T-helper 17 cell (primary cell): ENCODE measurements at places on chromosomes 2 and 18.

DNA sequence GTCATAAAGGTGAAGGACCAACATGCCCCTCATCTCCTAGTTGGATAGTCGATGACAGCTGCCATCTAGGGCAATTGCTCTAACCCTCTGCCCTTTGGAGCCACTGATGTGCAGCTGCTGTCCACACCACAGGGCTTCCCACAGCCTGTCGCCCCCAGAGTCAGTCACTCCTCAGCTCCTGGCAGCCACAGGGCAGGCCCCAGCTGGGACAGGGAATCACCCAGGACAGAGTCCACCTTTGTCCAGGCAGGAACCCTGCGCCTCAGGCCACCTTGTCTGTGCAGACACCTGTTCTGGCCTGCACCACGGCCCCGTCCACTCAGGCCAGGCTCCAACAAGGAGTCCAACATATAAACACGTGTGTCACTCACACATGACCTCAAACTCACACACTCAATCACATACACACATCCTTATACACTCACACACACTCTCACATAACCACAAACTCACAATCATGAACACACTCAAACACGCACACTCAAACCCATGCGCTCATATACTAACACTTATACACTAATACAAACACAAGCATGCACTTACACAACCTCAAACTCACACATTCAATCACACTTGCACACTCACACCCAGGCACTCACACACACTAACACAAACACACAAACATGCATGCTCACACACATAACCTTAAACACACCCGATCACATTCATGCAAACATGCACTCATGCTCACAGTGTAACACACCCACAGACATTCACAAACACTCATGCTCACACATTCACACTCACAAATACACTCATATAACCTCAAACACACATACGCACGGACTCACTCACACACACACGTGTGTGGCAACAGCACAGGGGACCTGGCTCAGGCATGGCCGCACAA lies 29.7 kb downstream of the HDAC4 start:
- H3K4me1 ChIP-seq: peaks cover 13% of the 10 kb centered on the region
- DNase-seq: no peak
- H3K4me3 ChIP-seq: no peak overlapping the region
- H3K36me3 ChIP-seq: no peaks in the 10 kb centered on the region
- no peaks in the 10 kb centered on the region for H3K27me3 ChIP-seq

- H3K4me3 ChIP-seq: no peak overlapping the region
- peaks cover 14% of the 10 kb centered on the region for H3K27me3 ChIP-seq
- no peak for DNase-seq
Measured at GRCh38 chr2:31764169-31764568, 183.4 kb upstream of the SRD5A2 start.

DNA sequence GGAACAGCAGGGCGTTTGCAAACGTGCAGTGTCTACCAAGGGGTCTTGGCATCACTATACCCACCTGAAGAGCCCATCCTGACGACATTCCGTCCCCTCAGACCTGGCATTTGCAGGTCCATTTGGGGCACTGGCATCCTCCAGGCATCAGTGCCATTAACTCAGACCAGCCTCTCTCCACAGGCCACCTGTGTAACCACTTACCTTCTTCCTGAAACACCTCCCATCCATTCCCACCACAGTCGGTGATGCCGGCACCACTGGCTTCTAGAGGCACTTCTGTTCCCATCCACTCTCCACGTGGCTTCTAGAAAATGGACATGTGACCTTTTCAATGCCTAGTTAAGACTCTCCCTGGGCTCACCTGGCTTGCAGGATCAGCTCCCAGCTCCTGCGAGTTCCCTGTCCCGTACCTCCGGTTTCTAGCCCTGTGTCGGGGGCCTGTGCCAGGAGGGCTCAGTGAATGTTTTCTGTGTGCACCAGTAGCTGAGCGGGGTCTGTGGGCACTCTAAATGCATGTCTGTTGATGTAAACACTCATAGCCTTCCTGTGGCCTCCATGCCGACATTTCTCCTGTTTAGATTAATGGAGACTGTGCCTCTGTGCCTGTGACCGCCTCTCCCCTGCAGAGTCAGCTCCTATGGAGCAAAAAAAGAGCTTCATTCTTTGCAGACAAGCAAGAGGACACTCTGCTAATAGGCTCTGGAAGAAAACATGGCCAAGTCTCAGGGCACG lies 458.0 kb upstream of the HS6ST1 start:
- no peaks in the 10 kb centered on the region for H3K36me3 ChIP-seq
- H3K27ac ChIP-seq: no peak overlapping the region
- peaks cover 20% of the 10 kb centered on the region for H3K27me3 ChIP-seq
- no peaks in the 10 kb centered on the region for H3K4me1 ChIP-seq

DNA sequence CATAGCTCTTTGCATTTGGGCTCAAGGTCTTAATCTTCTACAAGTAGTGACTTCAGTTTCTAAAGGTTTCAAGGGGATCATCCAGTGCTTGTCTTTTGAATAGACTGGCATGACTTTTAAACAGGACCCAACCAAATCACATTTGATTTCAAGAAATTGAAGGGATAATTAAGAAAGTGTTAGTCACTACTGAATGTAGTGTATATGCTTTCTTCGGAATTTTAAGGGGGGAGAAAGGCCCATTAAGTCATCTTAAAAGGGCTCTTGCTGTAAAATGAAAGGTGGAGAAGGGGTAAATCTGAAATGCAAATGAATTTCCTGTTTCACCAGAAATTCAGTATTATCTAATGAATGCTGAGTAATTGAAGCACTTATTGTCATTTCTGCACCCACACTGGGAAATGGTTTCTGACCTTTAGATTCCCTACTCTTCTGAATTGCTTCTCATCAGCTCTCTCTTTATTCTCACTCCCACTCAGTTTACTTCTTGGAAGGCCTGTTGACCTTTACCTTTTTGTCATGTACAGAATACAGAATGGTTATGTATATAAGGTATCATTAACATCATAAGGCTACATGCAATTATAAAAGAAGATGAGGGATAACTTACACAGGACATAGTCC lies 241.4 kb downstream of the SLC8A1 start:
- DNase-seq: no peak
- no peaks in the 10 kb centered on the region for H3K4me1 ChIP-seq
- H3K4me3 ChIP-seq: no peak overlapping the region
- no peak overlapping the region for H3K27ac ChIP-seq
- no peaks in the 10 kb centered on the region for H3K36me3 ChIP-seq

GRCh38 chr2:182906454-182906853 lies 40.0 kb upstream of the FRZB start:
- H3K4me3 ChIP-seq: no peak overlapping the region
- H3K4me1 ChIP-seq: no peaks in the 10 kb centered on the region
- peaks cover 2% of the 10 kb centered on the region for H3K36me3 ChIP-seq

GRCh38 chr18:34772887-34773286 lies 62.8 kb downstream of the DTNA start:
- DNase-seq: no peak
- no peaks in the 10 kb centered on the region for H3K4me1 ChIP-seq
- peaks cover 39% of the 10 kb centered on the region for H3K27me3 ChIP-seq
- H3K4me3 ChIP-seq: no peak overlapping the region
- H3K27ac ChIP-seq: no peak overlapping the region

- peaks cover 41% of the 10 kb centered on the region for H3K27me3 ChIP-seq
- DNase-seq: no peak
- no peak overlapping the region for H3K4me3 ChIP-seq
- peaks cover 6% of the 10 kb centered on the region for H3K4me1 ChIP-seq
- no peak overlapping the region for H3K27ac ChIP-seq
Measured at GRCh38 chr2:172836347-172836821, 100.7 kb downstream of the RAPGEF4 start.

- no peaks in the 10 kb centered on the region for H3K27me3 ChIP-seq
- H3K4me3 ChIP-seq: no peak overlapping the region
- DNase-seq: no peak
- no peaks in the 10 kb centered on the region for H3K4me1 ChIP-seq
- no peak overlapping the region for H3K27ac ChIP-seq
- H3K36me3 ChIP-seq: no peaks in the 10 kb centered on the region
Measured at GRCh38 chr2:82650038-82650437, 1809.0 kb downstream of the SUCLG1 start.

DNA sequence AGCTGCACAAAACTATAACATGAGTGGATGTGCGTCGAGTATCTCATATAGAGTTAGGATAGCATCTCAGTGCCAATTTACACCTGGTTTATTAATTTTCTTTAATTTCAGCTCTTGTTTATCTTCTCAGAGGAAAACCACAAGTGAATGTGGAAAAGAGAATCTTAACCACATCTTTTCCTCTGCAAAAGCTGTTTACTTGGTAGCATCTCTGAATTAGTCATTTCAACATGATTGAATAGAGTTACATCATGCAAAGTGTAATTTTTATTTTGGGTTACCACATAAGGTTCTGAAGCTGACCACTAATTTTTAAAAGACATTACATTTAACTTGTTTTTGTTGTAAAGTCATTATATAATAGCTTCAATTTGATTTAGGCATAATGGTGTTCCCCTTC lies 83.8 kb upstream of the FAM237A start:
- peaks cover 6% of the 10 kb centered on the region for H3K27me3 ChIP-seq
- DNase-seq: no peak
- no peaks in the 10 kb centered on the region for H3K36me3 ChIP-seq
- H3K4me1 ChIP-seq: peaks cover 14% of the 10 kb centered on the region

DNA sequence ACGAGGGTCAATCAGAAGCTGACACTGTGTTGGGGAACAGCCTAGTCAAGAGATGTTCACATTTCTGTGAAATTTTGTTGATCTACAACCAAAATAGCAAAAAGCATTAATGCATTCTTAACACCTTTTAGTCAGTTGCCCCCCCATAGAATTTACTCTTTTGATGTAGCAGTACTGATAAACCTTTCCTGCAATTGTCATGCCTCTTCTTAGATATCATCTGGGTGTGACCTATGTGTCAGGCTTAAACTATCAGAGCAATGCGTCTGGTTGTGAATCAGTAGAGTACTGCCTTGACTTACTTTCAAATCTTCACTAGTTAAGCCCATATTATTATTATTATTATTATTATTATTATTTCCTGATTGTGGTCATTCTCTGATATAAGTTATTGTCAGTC lies 61.9 kb downstream of the GREB1L start:
- no peaks in the 10 kb centered on the region for H3K36me3 ChIP-seq
- peaks cover 4% of the 10 kb centered on the region for H3K4me1 ChIP-seq
- no peak overlapping the region for H3K4me3 ChIP-seq
- no peak for DNase-seq
- peaks cover 29% of the 10 kb centered on the region for H3K27me3 ChIP-seq
- no peak overlapping the region for H3K27ac ChIP-seq

- H3K27ac ChIP-seq: no peak overlapping the region
- peaks cover 3% of the 10 kb centered on the region for H3K4me1 ChIP-seq
- no peak for DNase-seq
Measured at GRCh38 chr2:69205491-69205890, 181.5 kb downstream of the GFPT1 start.

GRCh38 chr2:232438091-232438490 lies 17.9 kb upstream of the ALPI start:
- no peak overlapping the region for H3K27ac ChIP-seq
- peaks cover 17% of the 10 kb centered on the region for H3K27me3 ChIP-seq
- no peaks in the 10 kb centered on the region for H3K36me3 ChIP-seq
- no peak overlapping the region for H3K4me3 ChIP-seq
- H3K4me1 ChIP-seq: peaks cover 8% of the 10 kb centered on the region

DNA sequence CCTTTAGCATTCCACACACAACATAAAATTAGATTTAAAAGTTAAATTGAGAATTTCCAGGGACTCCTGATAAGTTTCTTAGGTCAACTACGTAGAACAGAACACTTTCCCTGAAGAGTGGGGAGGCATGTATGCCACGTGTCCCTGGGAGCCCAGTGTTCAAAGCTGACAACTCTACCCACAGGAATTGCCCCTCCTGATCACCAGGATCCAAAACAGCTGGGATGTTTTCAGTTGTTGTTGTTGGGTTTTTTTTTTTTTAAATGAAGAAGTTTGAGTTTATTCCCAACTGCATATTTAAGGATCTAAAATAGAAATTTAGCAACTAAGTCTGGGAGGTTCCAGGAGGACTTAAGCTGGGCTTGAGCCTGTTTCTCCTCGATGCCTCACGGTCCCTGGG lies 100.5 kb downstream of the TPGS2 start:
- no peaks in the 10 kb centered on the region for H3K4me1 ChIP-seq
- H3K27ac ChIP-seq: no peak overlapping the region
- DNase-seq: no peak

DNA sequence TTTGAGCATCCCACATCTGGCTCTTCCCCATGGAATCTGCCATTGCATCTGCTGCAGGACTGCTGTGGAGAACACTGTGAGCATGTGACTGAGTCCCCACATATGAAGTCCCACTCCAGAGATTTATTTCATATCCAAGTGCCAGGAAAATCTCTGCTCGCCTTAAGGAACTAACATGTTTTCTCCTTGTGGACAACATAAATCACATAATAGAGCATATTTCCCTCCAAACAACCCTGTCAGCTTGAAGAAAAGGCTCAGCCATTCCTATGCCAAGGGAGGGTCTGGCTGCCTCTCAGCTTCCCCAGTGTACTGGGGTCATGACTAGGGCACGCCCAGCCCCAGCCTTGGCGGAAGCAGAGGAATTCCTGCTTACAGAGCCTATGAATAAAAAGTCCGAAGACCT lies 193.7 kb downstream of the DNER start:
- H3K4me3 ChIP-seq: no peak overlapping the region
- peaks cover 30% of the 10 kb centered on the region for H3K27me3 ChIP-seq
- DNase-seq: no peak
- no peaks in the 10 kb centered on the region for H3K4me1 ChIP-seq
- no peak overlapping the region for H3K27ac ChIP-seq
- H3K36me3 ChIP-seq: no peaks in the 10 kb centered on the region

GRCh38 chr2:80638783-80639182 lies 334.2 kb upstream of the LRRTM1 start:
- no peak for DNase-seq
- no peak overlapping the region for H3K27ac ChIP-seq
- no peaks in the 10 kb centered on the region for H3K27me3 ChIP-seq
- no peak overlapping the region for H3K4me3 ChIP-seq
